ENCODE measurements at places on chromosomes 1 and 21.

GRCh38 chr1:91091812-91092211, 70.0 kb upstream of the ZNF644 start:
- no peak for DNase-seq

DNA sequence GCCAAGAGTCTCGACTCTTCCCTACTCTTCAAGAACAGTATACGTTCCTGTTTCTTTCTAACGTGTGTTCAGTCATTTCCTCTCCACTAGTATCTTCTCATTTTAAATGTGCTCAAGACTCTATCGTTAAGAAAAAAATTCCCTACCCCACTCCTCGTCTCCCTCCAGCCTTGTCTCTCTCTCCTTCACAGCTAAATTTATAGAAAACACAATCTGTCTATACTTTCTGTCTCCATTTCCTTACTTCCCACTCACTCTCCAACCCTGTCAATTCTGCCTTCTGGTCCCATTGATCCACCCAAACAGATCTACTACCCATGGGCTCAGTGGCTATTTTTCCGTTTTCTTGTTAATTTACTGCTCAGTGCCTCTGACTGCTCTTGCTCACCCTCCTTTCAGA, 75.3 kb downstream of the CSMD2 start:
- DNase-seq = no peak

GRCh38 chr21:34968414-34969333, 80.4 kb downstream of the RUNX1 start:
- DNase-seq = peak; percentile 59

DNA sequence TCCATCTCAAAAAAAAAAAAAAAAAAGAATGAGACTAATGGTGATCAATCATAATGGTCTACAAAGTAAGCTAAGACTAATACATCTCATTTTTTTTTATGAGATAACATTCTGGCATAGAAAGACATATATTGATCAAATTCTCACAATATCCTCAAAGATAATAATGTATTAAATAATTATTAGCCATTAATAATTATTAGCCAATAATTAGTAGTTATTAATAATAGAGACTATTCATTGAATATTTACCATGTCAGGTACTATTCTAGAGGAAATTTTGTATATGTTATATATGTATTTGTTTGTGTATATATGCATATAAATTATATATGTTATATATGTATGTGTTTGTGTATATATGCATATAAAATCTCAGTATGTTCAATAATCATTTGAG, 137.7 kb upstream of the PTBP2 start:
- no peak for DNase-seq

GRCh38 chr1:248852481-248853405, 6.1 kb downstream of the ZNF692 start:
- DNase-seq = no peak

GRCh38 chr1:47411436-47411835, 4.6 kb upstream of the FOXE3 start:
- DNase-seq = no peak

DNA sequence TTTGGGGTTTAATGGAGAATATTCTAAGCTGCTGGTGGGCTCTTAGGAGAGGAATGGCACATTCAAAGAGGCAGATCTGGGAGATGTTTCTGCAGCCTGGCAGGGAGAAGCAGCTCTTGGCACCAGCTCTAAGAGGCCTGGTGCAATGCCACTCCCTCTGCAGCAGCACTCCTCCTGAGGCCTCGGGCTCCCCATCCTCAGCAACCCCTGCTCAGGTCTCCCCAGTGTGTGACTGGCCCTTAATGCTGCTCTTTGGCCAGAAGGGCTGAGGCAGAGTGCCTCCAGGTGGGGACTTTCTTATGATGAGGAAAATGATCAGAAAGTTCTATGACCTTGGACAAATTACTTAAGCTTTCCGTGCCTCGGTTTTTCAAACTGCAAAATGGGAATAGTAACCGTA, 55.5 kb downstream of the MAB21L3 start:
- no peak for DNase-seq

Data from stimulated activated CD4-positive, alpha-beta T cell treated with anti-CD3 and anti-CD28 coated beads, Interleukin-4, amount 100 ng/mL, for 24 hours (primary cell).